ENCODE measurements at places on chromosomes 11 and 22.

- DNase-seq, result no peak
These were observed 35.1 kb downstream of the MPPED1 start for GRCh38 chr22:43446916-43447315.

DNA sequence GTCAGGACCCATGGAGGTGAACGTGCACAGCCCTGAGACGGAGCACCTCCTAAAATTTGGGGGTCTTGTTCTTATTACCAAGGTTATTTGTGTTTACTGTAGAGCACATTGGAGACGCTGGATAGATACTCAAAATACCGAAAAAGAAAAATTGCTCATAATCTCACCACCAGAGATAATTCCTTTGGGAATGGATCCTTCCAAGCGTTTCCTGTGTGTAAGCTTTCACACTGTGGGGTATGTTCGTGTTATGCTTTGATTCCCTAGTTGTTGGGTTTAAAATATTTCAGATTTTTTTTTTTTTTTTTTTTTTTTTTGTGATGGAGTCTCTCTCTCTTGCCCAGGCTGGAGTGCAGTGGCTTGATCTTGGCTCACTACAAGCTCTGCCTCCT is 14.1 kb upstream of the MRGPRD start:
- DNase-seq, result no peak

GRCh38 chr11:18927550-18928322 is 11.5 kb downstream of the MRGPRX1 start:
- DNase-seq, result no peak

GRCh38 chr11:20363500-20364340 is at the start of gene HTATIP2:
TSS of gene HTATIP2 (plus strand) at chr11:20363714. CDS start at chr11:20364238, 524 bp downstream.
- DNase-seq, result no peak

DNA sequence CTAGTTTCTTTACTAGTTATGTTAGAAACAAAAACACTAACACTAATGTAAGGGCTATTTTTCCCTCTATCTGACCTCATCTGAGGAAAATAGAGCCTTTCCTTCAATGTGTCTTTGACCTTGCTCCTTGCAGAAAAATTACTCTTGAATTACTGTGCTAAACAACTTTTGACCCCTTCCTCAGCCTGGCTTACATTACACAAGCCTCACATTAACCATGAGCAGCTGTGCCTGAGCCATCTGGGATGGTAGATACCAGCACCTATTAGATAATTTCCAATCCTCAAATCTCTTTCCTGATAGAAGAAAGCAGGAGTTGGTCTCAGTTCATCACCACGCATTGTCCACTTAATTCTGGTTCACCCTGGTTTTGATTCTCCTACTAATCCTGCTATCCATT is 134.4 kb upstream of the NCAM1 start:
- DNase-seq, result no peak

- DNase-seq, result no peak
These were observed 377.1 kb upstream of the B3GAT1 start for GRCh38 chr11:134789104-134789503.

DNA sequence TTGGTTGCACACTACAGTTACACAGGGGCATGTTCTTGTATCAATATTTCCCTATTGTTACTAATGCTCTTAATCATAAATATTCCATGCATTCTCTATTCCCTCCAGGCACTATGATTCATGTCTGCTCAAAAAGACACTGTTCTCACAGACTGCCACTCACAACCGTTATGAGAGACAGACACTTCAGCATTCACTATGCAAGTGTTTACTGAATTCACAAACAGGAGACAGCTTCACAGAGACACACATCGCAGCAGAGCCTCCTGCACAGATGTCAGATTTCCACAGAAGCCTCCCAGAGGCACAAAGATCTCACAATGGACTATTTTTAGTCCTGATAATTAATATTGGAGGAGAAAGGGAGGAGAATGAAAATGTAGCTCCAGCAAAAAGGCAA is 930.4 kb downstream of the OPCML start:
- DNase-seq, result no peak

- no peak for DNase-seq
These were observed 6.1 kb upstream of the ROBO3 start for GRCh38 chr11:124859171-124859570.

DNA sequence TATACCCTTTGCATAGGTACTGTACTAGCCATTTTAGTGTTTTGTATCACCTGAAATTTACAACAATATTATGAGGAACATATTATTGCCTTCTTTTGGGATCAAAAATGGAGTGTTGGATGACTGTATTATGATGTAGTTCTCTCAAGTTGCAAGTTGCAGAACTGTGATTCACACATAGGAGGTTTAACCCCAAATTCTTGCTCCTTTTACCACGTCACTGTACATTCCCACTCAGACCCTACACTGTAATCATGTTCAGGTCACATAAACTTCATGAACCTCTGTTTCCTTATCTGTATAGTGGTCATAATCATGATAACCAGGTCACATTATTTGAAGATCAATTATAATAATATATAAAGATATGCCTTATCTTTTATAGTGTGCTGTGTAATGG is 925.1 kb upstream of the TENM4 start:
- DNase-seq, result no peak

DNA sequence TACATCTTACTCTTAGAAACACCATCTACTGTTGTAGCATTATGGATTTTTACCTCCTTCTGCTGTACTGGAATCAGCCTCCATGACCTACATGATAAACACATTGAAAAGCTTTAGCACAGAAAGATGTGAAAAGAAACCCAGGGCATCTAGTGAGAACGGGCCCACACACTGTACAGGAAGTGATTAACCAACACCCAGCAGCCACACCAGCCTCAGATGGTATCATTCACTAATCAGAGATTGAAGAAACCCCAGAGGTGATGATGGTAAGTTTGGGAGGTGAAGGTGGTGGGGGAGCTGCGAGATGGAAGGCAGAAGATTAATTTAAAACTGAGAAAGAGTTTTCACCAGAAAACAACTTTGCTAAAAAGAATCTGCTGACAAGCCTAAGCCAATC is 46.1 kb downstream of the RASSF10 start:
- DNase-seq, result no peak

- no peak for DNase-seq
These were observed 210.5 kb downstream of the FAM181B start for GRCh38 chr11:82523141-82523540.

- DNase-seq, result no peak
These were observed 444.9 kb upstream of the DDI1 start for GRCh38 chr11:103591554-103591953.

GRCh38 chr11:61039916-61040315 is 62.4 kb upstream of the CD5 start:
- no peak for DNase-seq

GRCh38 chr11:1759851-1760220 is 3.9 kb downstream of the CTSD start:
- no peak for DNase-seq

- DNase-seq, result no peak
These were observed 24.0 kb upstream of the SMTN start for GRCh38 chr22:31056986-31057599.

- DNase-seq, result no peak
These were observed 106.6 kb downstream of the PRR5L start for GRCh38 chr11:36402568-36403170.

DNA sequence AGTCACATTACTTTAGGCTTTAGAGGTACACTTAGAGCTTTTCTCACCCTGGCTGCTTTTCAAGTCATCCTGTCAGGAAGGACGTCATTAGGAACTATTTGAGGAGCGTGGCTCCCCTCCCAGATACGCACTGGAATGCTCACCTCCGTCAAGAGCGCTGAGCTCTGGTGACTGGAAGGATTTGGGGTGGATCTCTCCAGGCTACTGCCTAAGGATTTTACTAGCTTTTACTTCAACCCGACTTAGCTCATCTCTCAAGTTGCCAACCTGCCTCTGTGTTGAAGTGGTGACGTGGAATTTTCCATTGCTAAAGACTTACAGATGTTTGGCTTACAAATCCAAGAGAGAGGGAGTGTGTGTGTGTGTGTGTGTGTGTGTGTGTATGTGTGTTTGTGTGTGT is 355.3 kb upstream of the CCDC90B start:
- DNase-seq, result no peak

- DNase-seq, result no peak
These were observed 47.8 kb downstream of the PAX6 start for GRCh38 chr11:31763296-31763695.

DNA sequence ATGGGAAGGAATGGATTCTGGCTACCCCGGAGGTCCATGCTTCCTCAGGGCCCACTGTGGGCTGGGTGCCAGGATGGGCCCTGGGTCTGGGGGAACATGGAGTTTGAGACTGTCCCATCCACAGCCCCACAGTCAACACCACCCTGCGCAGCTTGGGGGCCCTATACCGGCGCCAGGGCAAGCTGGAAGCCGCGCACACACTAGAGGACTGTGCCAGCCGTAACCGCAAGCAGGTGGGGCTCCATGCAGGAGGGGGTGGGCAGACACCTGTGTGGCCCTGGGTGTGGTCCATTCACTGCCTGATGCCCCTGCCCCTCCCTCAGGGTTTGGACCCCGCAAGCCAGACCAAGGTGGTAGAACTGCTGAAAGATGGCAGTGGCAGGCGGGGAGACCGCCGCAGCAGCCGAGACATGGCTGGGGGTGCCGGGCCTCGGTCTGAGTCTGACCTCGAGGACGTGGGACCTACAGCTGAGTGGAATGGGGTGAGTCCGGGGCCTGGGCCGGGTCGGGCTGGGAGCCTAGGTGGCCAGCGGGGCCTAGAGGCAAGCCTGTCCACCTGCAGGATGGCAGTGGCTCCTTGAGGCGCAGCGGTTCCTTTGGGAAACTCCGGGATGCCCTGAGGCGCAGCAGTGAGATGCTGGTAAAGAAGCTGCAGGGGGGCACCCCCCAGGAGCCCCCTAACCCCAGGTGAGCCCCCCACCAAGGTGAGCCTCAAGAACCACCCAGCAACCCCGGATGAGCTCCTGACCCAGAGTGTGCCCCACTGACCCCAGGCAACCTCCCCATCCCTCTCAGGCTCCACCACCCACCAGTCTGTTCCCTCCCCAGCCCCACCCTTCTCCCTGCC is 2.7 kb upstream of the RAB1B start:
- no peak for DNase-seq

GRCh38 chr11:74310857-74311256 is 583 bp downstream of the P4HA3 start:
- DNase-seq, result no peak

DNA sequence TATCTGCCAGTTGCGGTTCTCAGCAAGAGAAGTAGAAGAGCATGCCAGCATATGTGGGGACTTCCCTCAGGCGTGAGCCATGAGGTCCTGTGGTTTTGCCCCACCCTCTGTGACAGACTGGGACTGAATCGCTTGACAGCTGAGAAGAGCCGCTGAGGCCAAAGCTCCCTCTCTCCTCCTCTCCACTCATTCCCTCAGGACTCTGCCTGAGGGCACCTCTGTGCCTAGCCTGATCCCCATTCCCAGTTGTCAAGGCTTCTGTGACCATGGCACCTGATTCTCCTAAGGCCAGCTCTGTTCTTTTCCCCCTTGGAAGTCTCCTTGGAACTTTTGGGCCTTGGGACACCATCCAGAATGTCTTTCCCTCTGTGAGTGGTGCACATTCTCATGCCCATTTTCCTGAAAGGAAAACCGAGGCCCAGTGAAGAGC is 27.0 kb downstream of the ART5 start:
- no peak for DNase-seq

DNA sequence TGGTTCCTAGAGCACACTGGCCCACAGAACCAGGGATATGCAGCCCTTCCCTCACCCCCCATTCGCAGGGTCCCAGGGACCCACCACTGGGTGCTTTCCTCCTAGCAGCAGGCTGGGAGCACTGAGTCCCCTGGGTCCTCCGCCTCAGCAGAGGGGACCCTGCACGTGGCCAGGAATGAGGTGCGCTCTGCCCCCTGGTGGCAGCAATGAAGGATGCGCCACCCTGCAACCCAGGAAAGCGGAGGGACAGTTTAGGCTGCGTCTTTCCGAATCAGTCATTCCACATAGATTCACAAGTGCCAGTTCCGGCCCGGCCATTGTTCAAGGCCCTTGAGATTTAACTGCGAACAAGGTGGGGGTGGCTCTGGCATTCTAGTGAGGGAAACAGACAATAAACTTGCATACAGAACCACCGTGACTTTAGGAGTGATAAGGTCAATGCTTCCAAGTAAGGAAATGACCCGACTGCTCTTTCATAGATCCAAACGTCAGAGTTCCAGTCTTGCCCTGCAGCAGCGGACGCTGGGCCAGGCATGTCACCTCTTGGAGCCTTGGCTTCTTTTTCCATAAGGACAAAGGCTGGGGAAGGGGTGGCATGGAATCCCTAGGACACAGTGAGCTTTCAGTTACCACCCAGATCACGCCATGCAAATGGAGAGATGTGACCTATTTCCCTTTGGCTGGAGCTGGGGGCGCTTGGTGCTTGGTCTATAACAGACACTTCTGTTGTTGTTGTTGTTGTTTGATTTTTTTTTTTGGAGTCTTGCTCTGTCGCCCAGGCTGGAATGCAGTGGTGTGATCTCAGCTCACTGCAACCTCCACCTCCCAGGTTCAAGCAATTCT is 7.7 kb downstream of the RIN1 start:
- DNase-seq, result no peak

GRCh38 chr22:28137036-28137435 is 218.0 kb upstream of the PITPNB start:
- no peak for DNase-seq

DNA sequence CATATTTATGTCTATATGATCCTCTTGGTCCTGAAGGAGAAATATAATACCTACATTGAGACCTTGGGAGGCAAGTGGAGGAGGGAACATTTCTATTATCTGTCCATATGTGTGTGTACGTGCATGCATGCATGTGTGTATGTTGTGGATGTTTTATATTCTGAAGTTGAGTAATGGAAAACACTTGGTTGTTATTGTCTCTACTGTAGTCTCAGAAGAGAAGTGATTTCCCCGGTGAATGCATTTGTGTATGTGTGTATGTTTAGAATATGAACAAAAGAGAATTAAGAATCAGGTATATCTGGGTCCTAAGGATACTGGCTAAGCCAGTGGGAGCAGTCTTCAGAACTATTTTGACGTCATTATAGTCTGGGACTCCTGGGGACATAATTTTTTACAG is at the start of gene OR52N1:
OR52N1 (minus strand) TSS at position 101 of the 400 bp plus-strand sequence. CDS start 2,449 bp downstream, outside the sequence.
- no peak for DNase-seq

DNA sequence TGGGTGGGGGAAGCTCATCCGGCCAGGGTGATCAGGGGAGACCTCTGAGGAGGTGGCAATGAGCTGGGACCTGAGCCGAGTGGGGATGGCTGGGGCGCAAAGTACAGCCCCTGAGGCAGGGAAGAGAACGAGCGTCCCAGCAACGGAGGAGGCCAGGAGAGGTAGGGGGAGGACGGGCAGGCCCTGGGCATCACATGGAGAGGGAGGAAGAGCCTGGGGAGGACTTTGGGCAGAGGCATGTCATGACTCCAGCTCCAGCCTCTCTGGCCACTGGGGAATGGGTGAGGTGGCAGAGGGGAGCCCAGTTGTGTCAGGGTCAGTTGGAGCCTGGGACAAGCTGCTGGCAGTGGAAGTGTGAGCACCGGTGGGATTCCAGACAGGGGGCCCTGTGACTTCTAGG is 11.5 kb downstream of the PMM1 start:
- DNase-seq, result no peak
